ENCODE measurements at places on chromosomes 5 and 9. TPM values are rescaled to one million over a fixed set of nuclear protein-coding genes. Genes with fewer than 3 reads are reported as not detected.

The GOLPH3 gene
- total RNA-seq = 78.1 TPM

The PFN3 gene
- total RNA-seq = not detected

The TEX48 gene
- not detected for total RNA-seq

The AK8 gene
- not detected for total RNA-seq

The PLPPR1 gene
- total RNA-seq = not detected

The SH2D3C gene
- not detected for total RNA-seq

The TIMD4 gene
- total RNA-seq = not detected

GRCh38 chr5:23437011-23437410, 70.4 kb upstream of the PRDM9 start:
- H3K4me3 ChIP-seq = no peak overlapping the region
- H3K4me1 ChIP-seq = no peaks in the 10 kb centered on the region

DNA sequence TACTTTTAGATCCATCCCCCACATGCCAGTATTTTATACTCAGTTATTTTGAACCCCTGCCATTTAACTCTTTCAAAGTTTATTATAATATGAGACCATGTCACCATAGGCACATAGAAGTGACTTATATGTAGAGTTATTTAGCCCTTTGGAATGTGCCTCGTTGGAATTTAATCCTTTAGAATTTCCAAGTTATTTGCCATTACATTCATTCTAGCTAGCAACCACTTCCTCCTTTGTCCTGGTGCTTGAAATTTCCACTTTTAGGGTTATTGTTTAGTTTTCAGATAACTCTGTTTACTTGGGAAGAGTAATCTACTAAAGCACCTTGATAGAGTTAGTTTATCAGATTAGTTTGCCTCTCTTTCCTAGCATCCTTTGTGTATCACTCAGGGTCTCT, 82.8 kb upstream of the TLE1 start:
- H3K4me1 ChIP-seq = no peaks in the 10 kb centered on the region
- no peak for DNase-seq
- no peaks in the 10 kb centered on the region for H3K36me3 ChIP-seq
- no peak overlapping the region for H3K27ac ChIP-seq
- no peaks in the 10 kb centered on the region for H3K27me3 ChIP-seq

DNA sequence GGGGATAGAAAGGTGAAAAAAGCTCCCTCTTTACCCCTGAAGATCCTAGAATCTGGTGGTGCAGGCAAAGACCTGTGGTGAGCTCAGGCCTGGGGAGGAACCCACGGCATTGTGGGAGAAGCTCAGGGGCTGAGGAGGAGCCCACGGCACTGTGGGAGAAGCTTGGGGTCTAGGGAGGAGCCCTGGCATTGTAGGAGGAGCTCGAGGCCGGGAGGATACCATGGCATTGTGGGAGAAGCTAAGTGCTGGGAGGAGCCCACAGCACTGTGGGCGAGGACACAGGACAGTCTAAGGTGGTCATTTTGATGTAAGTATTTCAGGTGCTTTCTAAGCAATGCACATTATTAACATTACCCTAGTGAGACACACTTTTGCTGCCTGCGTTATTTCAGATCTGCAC, 179.7 kb downstream of the HSD17B3 start:
- H3K4me1 ChIP-seq = no peaks in the 10 kb centered on the region
- no peaks in the 10 kb centered on the region for H3K27me3 ChIP-seq
- no peak overlapping the region for H3K4me3 ChIP-seq
- no peak overlapping the region for H3K27ac ChIP-seq
- no peaks in the 10 kb centered on the region for H3K36me3 ChIP-seq

DNA sequence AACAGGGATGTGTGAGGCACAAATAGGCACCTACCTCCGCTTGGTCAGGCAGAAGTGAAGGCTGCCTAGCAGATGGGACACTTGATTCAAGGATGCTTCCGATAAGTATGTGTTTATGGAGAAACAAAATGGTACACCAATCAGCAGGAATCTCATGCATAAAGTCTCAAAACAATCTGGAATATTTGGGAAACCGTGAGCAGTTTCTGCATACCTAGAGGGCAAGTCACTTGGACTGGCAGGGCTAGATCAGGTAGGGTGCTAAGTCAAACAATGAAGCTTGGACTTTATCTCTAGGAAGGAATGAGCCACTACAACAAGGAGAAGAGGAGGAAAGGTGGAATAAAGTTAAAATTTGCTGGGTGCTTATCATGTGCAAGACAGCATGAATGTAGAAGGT, 5.5 kb downstream of the EPB41L4A start:
- no peak for DNase-seq
- H3K27me3 ChIP-seq = no peaks in the 10 kb centered on the region
- H3K4me3 ChIP-seq = no peak overlapping the region
- H3K27ac ChIP-seq = no peak overlapping the region
- H3K36me3 ChIP-seq = no peaks in the 10 kb centered on the region
- peaks cover 5% of the 10 kb centered on the region for H3K4me1 ChIP-seq

- H3K27ac ChIP-seq = peak overlapping the region; percentile 42
- no peaks in the 10 kb centered on the region for H3K27me3 ChIP-seq
- peaks cover 30% of the 10 kb centered on the region for H3K4me1 ChIP-seq
- DNase-seq = peak; percentile 80
- peaks cover 53% of the 10 kb centered on the region for H3K36me3 ChIP-seq
These were observed 470 bp downstream of the BAG1 start for GRCh38 chr9:33264003-33264472.

GRCh38 chr9:37966412-37967013, 62.6 kb upstream of the SLC25A51 start:
- peaks cover 51% of the 10 kb centered on the region for H3K4me1 ChIP-seq
- H3K36me3 ChIP-seq = no peaks in the 10 kb centered on the region
- no peak overlapping the region for H3K27ac ChIP-seq
- H3K27me3 ChIP-seq = no peaks in the 10 kb centered on the region

- H3K4me1 ChIP-seq = no peaks in the 10 kb centered on the region
- no peak for DNase-seq
- no peaks in the 10 kb centered on the region for H3K27me3 ChIP-seq
- no peak overlapping the region for H3K4me3 ChIP-seq
- no peak overlapping the region for H3K27ac ChIP-seq
These were observed 88.1 kb downstream of the FANCC start for GRCh38 chr9:95229230-95229915.

DNA sequence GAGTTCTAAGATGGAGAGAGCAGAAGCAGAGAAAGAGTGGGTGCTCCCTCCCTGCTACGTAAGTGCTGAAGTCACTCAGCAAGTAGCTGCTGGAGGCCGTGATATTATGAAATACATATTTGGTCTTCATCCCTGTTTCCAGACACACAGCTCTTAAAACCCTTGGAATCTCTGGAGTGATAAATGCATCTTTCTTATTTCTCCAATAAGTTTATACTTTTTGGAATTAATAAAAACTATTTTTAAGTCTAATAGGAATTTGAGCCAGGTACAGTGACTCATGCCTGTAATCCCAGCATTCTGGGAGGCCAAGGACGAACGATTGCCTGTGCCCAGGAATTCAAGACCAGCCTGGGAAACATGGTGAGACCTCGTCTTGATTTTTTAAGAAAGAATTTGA, 60.6 kb downstream of the AUH start:
- H3K27me3 ChIP-seq = no peaks in the 10 kb centered on the region
- no peak overlapping the region for H3K4me3 ChIP-seq
- peaks cover 23% of the 10 kb centered on the region for H3K4me1 ChIP-seq

DNA sequence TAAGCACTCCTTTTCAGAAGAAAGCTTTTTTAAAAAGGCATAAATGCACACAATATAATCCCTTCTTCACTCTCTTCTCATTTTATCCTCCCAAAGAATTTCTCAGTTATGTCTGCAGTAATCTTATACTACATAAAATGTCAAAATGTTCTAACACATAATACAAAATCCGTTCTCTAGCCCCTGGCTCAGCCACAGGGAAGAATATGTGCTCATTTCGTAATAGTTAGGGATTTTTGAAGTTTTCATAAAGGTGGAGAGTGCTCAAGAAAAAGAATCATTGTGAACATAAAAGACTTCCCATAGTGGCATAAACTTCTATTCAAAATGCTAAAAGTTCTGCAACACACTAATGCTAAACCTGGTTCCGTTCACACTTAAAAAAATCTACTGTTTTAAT, 1410.7 kb upstream of the C9orf72 start:
- H3K27me3 ChIP-seq = no peaks in the 10 kb centered on the region
- no peak for DNase-seq
- H3K4me3 ChIP-seq = no peak overlapping the region
- H3K27ac ChIP-seq = no peak overlapping the region

DNA sequence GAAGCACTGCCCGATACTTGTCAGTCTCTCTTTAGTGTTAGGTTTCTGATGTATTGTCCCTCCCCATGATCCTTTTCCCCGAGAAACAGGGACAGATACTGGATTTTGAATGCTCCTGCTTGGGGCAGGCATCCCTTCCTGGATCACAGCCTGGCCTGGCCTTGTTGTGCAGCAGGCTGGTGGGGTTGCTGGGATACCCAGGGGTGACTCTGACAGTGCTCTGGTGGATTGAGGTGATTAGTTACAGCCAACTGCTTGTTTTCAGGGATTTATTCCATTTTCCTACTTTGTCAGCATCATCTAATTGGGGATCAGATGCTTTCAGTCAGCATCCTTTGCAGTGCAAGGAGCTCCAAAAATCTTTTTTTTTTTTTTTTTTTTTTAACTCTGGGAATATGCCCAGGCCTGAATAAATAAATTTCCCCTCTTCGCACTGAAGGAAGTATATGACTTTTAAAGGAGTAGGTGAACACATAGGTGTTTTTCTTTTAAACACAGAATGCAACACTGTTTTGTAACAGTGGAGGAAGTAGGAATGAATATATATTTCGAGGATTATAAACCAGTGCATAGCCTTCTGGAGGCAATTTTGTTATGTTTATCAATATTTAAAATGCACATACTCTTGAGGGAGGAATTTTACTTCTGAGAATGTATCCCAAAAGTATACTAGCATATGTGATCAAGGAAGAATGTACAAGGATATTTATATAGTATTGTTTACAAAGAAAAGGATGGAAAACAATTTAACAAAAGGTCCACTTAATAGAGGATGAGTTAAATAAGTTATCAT, 127.3 kb upstream of the ELL2 start:
- H3K4me1 ChIP-seq = no peaks in the 10 kb centered on the region
- no peak overlapping the region for H3K27ac ChIP-seq
- H3K4me3 ChIP-seq = no peak overlapping the region
- DNase-seq = no peak
- H3K36me3 ChIP-seq = no peaks in the 10 kb centered on the region

DNA sequence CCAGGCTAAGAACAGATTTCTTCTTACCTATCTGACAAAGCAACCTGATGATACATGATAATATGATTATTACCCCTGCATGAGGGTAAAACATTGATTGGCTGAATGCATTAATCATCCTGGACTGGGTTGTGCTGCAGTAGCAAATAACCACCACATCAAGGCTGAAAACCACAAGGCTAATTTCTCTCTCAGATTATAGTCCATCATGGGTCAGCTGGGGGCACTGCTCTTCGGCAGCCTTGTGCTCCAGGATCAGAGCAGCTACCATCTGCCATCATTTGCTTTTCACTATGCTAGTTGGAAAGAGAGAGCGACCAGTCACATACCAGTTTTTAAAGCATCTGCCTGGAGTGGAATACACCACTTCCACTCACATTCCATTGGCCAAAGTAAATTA, 383.5 kb downstream of the RASEF start:
- H3K4me3 ChIP-seq = no peak overlapping the region
- H3K27me3 ChIP-seq = no peaks in the 10 kb centered on the region
- no peaks in the 10 kb centered on the region for H3K4me1 ChIP-seq
- no peaks in the 10 kb centered on the region for H3K36me3 ChIP-seq

DNA sequence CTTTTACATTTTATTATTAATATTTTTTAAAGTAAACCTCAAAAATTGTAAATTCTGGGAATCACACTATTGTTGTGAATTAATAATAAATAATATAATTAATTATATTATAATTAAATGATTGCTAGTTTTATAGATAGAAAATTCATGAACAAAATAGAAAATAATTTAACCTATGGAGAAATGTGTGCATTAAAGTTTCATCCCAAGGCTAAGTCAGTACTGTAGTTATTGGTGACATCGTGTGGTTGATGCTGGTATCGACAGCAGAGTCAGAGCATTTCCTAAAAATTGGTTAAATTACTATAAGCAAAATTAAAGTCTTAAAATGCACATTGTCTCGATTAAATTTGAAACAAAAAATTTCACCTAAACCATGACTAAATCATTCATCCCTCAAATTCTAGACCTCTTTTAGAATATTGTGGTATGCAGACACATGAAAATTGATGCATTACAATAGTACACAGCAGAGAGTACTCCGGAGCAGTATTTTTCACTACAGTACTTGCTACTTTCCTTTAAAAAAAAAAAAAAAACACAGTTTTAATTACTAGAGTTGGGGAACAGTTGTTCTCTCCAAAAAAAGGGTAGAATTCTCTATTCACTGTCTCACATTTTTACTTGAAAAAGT, 73.9 kb downstream of the RORB start:
- no peaks in the 10 kb centered on the region for H3K36me3 ChIP-seq
- H3K27ac ChIP-seq = no peak overlapping the region
- no peak overlapping the region for H3K4me3 ChIP-seq
- H3K4me1 ChIP-seq = no peaks in the 10 kb centered on the region

DNA sequence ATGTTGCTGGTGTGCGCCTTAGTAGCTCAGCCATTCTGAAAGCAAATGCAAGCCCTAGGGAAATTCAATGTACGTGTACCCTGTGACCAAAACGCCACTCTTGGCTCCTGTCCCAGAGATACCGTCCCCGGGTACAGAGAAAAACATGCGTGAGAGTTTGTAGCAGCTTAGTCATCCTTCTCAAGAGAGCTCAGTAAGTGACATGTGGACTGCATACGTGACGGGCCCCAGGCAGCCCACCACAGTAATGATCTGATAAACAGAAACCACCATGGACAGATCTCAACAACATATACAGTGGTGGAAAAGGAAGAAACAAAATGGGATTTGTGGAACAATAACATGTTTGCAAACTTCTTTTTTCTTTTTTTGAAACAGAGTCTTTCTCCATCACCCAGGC, 45.1 kb downstream of the S1PR3 start:
- peaks cover 20% of the 10 kb centered on the region for H3K4me1 ChIP-seq
- H3K36me3 ChIP-seq = no peaks in the 10 kb centered on the region
- no peak for DNase-seq
- H3K27me3 ChIP-seq = peaks cover 11% of the 10 kb centered on the region
- no peak overlapping the region for H3K27ac ChIP-seq

Data from Karpas-422 (cell line).